Breast epithelium (tissue), 4 donors: ENCODE measurements at places on chromosomes 1 and 21. TPM values are rescaled to one million over a fixed set of nuclear protein-coding genes. Genes with fewer than 3 reads are reported as not detected.

GRCh38 chr1:66981679-66982078 is 56.9 kb downstream of the MIER1 start:
- no peak for DNase-seq

DNA sequence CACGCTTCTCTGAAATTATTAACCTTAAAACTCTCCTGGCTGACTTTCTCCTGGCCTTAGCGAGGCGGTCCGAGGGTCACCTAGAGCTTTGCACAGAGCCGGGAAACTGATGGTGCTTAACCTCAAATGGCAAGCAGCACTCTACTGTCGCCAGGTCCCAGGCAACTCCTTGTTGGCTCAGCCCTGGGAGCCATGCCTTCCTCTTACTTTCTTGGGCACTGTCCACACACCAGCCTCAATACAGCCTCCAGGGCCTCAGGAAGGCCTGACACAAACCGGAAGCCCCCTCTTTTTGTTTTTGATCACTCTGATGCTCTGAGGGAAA is 3.8 kb downstream of the TRABD2B start:
- no peak for DNase-seq

GRCh38 chr21:16194095-16194787 is 464.5 kb downstream of the USP25 start:
- DNase-seq: peak; percentile 24

GRCh38 chr1:222761083-222761482 is 24.1 kb downstream of the FAM177B start:
- no peak for DNase-seq

DNA sequence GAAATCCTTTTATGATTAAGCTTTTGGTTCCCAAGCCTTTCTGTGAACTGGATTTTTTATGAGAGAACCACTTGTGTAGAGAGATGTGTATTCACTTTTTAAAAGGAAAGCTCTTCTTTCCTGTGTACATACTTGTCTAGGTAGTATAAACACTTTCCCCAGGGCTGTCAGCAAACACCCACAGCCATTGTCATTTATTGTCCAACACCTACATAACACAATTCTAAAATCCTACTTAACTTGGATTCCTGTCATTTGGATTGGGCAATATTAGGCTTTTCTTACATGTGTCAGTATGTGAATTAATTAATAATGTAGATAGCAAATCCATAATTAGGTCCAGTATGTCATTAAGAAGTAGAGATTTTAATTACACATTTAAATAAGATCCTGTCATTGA is 12.3 kb downstream of the DDX20 start:
- no peak for DNase-seq

DNA sequence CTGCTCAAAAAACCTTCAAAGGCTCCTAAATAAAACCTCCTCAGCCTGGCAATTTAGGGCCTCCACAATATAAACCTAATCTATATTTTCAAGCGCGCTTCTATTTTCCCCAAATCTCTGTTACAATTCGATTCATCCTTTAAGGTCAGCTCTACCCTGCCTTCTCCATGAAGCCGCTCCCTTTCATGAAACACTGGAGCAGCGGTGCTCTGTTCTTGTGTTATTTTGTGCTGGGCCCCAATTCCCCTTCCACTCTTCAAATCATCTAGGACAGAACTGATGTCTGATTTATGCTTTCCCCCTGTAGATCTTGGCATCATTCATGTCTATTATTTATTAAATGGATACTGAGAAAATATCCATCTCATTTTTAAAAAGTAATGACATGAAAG is 6.9 kb downstream of the ERRFI1 start:
- DNase-seq: no peak

DNA sequence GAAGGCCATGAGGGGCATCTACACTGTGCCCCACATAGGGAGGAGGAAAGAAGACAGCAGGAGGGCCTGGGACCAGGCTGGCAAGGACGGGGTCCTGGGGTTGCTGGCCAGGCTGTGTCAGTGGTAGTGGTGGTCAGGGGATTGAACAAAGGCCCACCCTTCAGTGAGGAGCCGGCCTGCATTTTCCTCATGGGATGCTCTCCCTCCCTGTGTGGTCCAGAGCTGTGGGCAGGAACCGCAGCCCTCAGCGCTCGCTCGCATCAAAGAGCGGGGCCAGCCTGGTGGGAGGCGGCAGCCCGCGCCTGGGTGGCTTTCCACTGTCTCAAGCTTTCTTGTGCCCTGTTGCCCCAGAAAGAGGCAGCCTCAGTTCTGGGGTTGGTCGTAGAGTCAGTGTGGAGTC is 24.8 kb downstream of the LHX4 start:
- no peak for DNase-seq

DNA sequence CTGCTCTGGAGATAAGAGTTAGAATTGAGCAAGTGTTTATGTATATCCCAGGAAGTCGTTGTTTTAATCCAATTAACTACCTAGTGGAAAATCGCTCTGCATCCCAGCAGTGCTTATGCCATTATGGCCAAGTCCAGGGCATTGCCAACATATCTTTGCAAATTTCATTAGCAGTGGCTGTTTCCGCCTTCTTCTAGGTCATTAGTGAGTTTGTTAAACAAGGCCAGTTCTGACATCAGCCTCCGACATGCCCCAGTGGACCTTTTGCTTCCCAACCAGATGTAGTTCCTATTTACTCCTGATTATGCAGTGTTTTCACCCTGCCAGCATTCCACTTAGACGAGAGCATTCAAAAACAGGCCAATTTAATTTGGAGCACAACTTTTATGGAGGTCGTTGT is 106.8 kb upstream of the FAM78B start:
- DNase-seq: no peak

GRCh38 chr1:220699044-220699443 is 8.9 kb downstream of the C1orf115 start:
- no peak for DNase-seq

DNA sequence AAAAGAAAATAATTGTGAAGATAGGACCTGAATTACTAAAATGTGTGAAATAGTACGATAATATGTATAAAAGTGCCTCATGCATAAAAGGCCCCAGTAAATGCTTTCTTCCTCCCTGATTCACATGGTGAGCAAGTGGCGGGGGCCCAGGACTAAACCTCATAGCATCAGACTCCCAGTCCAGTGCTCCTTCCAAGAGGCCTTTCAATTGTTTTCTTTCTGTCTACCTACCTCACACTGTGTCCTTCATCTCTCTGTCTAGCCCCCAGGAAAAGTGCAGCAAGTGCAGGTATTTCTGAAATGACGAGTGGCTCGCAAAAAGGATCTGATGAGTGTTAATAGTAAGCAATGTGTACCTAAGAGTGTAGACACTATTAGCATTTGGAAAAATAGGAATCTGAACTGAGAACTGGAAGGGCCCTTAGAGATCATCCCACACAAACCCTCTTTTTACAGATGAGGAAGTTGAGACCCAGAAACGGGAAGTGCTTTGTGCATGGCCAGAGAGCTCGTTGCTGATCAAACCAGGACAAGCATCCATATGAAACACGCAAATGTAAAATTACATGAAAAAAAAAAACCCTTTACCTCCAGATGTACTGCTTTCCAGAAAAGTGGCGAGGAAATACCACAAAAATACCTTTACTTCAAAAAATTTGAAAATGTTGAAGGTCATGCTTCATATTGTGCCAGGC is 118.2 kb upstream of the HOOK1 start:
- no peak for DNase-seq

GRCh38 chr1:169765580-169766331 is 29.0 kb downstream of the METTL18 start:
- DNase-seq: no peak

DNA sequence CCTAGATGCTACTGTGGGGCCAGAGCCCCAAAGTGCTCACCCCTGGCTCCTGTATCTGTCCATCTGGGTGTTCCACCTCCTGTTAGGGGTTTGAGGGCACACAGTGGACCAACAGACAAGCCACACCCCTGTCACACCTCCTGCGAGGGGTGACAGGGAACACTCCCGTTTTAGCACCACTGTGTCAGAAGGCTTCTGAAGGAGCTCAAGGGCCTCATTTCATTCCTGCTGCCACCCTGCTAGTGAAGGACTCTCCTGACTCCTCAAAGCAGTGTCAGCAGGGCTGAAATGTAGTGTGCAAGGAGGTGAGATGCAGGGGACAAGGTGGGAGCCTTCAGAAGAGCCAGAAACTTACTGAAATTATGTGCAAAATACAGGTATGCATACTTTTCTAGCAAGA is 174.6 kb downstream of the GPATCH2 start:
- DNase-seq: no peak

- DNase-seq: peak; percentile 92
Measured at GRCh38 chr1:92784639-92785500, at the start of gene EVI5. Gene EVI5 (minus strand): TSS chr1:92785108. CDS start chr1:92736546, 48,562 bp downstream.

GRCh38 chr1:184014271-184014670 is 23.3 kb downstream of the COLGALT2 start:
- no peak for DNase-seq

GRCh38 chr1:160007577-160008200 is 24.1 kb downstream of the PIGM start:
- no peak for DNase-seq

DNA sequence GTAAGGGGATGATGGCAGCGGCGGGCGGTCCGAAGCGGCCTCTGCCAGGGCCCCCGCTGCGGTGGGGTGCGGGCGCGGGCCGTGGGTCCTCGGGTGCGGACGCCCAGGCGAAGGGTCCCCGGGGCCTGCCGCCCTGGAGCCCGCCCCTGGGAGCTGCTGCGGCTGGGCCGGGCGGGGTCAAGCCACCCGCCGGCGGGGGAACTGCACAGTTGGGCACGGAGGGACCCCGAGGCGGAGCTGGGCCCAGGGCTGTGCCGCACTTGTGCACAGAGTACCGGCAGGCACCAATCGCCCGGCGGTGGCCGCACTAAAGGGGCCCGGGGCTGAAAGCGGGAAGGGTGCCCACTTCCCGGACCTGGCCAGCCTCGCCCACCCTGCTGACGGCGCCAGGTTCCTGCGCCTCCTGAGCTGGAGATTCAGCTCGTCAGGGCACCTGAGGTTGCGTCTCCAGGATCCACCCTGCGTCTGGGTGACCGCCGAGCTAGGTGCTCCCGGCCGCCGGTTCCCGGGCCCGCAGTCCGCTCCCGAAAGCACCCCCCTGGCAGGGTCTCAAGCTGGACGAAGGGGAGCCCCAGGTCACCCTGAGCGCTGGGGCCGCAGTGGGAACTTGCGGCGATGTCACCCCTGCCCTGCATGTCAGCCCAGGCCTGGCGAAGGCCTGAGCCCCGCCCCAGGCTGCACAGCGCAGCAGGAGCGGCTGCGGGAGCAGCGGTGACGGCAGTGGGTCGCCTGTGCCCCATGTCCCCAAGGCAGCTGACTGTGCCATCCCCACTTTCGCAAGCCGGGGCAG is 56.7 kb upstream of the ETV3 start:
- DNase-seq: no peak

DNA sequence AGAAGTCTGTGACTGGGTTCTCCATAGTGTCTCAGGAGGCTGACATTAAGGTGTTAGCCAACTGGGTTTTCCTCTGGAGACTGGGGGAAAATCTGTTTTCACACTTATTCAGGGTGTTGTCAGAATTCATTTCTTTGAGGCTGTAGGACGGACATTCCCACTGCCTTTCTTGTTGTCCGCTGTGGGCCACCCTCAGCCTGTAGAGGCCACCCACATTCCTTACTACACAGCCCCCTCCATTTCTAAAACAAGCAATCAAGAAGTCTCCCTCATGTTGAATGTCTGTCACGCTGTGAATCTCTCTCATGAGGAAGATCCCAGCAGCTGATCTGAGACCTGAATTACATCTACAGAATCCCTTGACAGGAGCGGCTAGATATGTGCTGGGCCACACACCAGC is 295.5 kb upstream of the RUNX1 start:
- DNase-seq: no peak

GRCh38 chr1:45205011-45205909 is 1.1 kb downstream of the ZSWIM5 start:
- no peak for DNase-seq

DNA sequence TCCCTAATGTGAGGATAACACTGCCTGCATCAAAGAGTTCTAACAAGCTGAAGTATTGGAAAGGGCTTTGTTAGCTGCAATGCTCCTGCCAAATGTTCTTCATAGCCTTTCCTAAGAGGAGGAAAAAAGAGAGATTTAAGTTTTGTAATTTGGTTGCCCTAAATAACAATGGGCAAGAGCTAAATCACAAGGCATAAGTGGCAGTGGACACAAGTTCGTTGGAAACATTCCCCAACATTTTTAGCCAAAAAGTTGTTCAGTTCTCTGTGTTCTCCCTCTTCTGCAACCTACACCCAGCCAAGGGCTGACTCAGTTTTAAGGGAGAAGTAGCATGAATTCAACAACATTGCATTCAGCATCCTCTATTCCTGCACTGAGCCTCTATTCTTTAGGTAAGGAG is 2.6 kb upstream of the UQCRHL start:
- no peak for DNase-seq

- DNase-seq: no peak
Measured at GRCh38 chr1:85846706-85847105, 138.5 kb upstream of the ZNHIT6 start.

DNA sequence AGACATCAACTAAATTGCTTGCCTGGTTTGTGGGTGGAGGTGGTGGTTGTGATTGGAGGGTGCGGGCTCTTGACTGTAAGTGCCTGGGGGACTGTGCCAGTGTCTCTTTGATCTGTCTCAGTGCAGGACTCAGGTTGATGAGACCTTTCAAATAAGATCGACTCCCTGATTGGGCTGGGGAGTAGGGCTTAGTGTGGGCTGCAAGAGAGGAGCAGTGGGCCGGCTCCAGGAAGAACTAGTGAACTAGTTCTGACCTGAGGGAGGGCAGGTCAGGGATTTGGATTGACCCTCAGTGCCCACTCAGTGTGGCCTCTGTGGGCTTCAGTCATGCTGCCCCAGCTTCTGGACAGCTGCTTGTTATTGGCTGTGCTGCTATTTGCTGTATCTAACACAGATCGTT is 130.6 kb upstream of the CACNA1E start:
- no peak for DNase-seq

- DNase-seq: no peak
Measured at GRCh38 chr1:1900883-1901640, 10.2 kb upstream of the GNB1 start.

GRCh38 chr1:171352554-171352953 is 38.6 kb downstream of the FMO4 start:
- DNase-seq: no peak

Gene UBE2J2
- total RNA-seq: 37.4 TPM

Gene SPATA45
- total RNA-seq: not detected

Gene MROH9
- not detected for total RNA-seq

Gene RIPPLY3
- not detected for total RNA-seq

Gene NPPA
- total RNA-seq: not detected

Gene ICOSLG
- total RNA-seq: 4.2 TPM

Gene TMEM35B
- total RNA-seq: 55.0 TPM

Gene ETV3L
- not detected for total RNA-seq

Gene MANEAL
- 3.7 TPM for total RNA-seq

Gene KRTAP10-12
- total RNA-seq: not detected

Gene KIF26B
- 1.0 TPM for total RNA-seq

Gene BLACAT1
- total RNA-seq: not detected

Gene CFHR1
- total RNA-seq: not detected

Gene CFH
- 266 TPM for total RNA-seq

Gene PYHIN1
- total RNA-seq: 2.6 TPM

Gene IGSF21
- total RNA-seq: 4.8 TPM

Gene HSF2BP
- 1.8 TPM for total RNA-seq

Gene IQCC
- total RNA-seq: 3.5 TPM

Gene POTED
- total RNA-seq: not detected

Gene ADORA3
- 13.2 TPM for total RNA-seq

Gene TRNAU1AP
- 27.1 TPM for total RNA-seq

Gene ZMYND12
- total RNA-seq: 3.8 TPM

Gene ECM1
- 4.0 TPM for total RNA-seq
